ENCODE measurements at places on chromosomes 16 and 17.

DNA sequence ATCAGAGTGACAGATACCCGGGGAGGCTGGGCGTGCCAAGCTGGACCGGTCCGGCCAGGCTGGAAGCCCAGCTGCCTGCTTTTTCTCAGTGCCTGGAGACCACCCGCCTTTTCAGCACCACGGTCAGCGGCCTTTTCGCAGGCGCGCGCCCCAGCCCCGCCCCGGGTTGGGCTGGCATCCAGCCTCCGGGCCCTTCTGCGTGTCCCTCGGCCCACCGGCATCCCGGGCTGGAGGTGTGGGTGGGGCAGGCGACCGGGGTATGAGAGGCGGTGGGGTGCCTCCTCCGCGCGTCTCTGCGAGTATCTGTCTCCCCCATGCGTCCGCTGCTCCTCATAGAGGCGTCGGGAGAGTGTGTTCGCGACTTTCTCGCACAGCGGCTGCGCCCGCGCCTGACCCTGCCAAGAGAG, 102.5 kb downstream of the MRM1 start:
- DNase-seq: no peak

DNA sequence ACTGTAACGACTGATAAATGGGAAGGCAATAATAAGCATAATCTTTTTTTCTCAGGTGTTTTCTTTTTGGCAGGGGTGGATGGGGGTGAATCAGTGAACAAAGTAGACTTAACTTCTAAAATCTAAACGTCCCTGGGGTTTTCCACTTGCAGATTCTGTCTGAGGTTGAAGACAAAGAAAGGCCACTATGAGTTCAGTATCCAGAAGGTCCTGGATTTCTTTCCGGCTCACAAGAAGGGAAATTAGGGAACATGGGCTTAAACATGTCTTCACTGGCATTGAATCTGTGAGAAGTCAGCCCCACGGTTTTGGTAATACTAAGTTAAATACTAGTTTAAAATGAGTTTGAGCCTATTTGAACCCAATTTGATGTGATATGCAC, 67.8 kb downstream of the CMC2 start:
- DNase-seq: no peak

GRCh38 chr16:86291491-86291890, 218.8 kb upstream of the FOXF1 start:
- no peak for DNase-seq

DNA sequence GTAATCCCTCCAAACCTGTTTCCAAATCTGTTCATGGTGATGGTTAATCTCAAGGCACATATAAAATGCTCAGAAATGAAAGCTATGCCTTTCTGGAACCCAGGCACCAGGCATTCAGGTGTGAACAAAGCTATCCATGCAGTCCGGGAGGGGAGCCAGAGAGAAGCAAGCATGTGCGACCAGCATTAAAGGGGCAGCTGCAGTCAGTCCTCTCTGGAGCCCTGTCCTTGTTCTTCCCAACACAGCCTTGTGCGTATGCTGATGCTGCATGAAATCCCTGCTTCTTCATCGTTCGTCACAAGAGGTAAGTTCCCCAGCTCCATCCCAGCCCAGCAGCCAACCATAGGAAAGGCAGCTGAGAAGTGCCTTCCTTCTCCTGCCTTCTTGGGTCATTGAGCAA, 148.7 kb downstream of the GRIN2A start:
- no peak for DNase-seq

- DNase-seq: no peak
Observed at GRCh38 chr17:34851961-34852540, 109.2 kb downstream of the CCT6B start.

GRCh38 chr17:30933966-30934365, 12.2 kb downstream of the ADAP2 start:
- no peak for DNase-seq

DNA sequence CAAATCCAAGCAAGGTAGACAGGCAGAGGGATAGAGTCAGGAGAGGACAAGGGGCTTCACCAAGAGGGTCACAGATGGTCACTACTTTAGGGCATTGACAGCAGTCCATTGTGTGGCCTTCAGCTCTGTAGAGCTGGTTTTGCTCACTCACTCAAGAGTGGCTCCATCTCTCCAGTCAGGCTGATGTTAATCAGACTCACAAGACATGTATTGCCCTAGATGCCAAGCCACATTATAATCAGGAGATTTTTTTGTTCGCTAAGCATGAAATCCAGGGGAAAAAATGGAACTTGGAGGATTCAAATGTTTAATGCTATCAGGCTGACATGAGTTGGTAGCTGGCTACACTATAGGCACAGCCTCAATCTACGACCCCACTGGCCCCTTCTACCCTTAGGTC, 32.5 kb downstream of the CD300LF start:
- no peak for DNase-seq

- DNase-seq: no peak
Observed at GRCh38 chr17:19421926-19422325, 10.9 kb downstream of the RNF112 start.

GRCh38 chr17:81545160-81545949, 6.8 kb downstream of the FAAP100 start:
- DNase-seq: no peak
